IMR-90 (cell line): ENCODE measurements at places on chromosomes 3 and 15.

GRCh38 chr3:195760345-195761122, 39.8 kb downstream of the MUC20 start:
- DNase-seq = no peak

DNA sequence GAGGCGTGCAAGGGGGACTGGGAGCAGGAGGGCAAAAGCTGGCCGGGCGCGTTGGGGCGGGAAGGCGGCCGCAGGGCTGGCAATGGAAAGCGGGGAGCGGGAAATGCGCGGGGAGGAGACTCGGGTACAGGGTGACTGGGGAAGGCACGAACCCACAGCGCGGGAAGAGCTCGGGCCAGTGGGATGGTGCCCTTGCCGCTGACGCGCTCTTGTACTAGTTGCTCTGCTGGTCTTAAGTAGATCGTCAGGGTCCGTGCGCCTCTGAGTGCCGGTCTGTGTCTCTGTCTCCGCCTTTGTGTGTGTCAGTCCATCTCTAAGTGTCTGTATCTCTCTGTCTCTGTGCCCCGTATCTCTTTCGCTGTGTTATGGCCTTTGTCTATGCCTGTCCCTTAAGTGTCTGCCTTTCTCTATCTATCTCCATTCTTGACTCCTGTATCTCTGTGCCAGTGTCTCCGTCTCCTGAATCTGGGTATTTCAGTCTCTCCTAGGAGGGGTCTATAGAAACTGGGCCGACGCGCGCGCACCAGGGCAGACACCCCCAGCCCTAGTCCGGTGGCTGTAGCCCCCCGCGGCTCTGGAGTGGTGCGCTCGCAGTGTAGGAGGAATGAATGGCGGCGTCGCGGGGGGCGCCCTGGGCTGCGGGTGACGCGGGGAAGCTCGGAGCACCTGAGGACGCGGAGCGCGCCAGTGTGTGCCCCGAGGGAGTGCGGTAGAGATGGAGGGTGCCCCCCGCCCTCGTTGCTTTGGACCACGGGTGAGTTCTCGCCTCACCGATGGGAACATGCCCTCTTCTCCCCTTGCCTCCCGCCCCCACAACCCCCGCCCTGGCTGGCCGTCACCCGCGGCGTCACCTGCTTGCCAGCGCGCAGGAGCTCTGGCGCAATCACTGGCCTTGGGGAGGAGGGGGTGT, 756 bp upstream of the CAMK2N2 start:
- DNase-seq = peak; percentile 24

GRCh38 chr3:135097276-135097946, 302.4 kb downstream of the EPHB1 start:
- no peak for DNase-seq

DNA sequence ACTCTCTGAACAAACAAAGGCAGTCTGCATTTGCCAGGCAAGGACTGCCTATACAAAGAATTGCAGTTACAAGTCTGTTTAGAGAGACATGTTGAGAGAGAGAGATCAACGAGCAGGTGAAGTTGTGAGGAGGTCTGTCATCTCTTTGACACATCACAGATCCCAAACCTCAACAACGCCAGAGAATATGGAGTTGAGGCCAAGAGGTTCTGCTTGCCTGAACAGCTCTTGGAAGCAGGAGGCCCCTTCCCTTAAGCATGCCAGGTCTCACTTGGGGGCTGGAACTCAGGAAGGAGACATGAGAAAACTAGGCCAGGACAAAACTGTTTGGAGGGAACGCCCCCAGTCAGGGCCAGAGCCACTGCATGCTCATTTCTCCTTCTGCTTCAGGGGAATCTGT, 22.3 kb upstream of the MUSTN1 start:
- DNase-seq = no peak

DNA sequence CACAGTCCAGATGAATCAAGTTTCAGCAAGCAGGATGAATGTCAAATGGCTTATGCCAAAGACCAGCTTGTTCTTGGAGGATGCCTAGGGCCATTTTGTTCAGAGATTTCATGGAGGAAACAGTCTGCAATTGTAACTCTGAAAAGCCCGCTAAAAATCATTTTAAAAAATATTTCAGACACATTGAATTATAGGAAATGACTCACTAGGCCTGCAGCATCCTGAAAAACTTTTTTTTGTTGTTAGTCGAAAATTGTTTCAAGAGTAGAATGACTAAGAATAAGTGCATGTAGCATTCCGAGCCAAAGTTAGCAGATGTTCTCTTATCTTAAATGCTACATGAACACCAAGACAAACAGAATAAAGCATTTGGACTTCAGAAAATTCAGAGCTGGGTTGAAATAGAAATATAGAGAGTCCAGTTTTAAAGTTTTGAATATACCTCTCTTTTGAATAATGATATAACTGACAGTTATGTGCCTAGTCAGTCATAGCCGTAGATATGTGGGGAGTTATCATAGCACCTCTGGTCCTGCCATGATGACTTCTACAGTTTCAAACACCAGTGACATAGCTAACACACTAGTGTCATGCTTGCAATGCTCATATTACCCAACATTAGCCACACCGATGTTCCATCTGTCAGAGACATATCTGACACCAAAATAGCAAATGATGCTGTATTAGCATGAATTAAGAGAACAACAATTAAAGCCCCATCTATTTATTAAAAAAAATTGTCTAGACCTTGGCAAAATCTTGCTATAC, 1462.8 kb upstream of the GBE1 start:
- no peak for DNase-seq

- DNase-seq = no peak
These were observed 387.9 kb downstream of the ZIC1 start for GRCh38 chr3:147797095-147797494.

- no peak for DNase-seq
These were observed 127.9 kb downstream of the MYRIP start for GRCh38 chr3:39937315-39937714.

DNA sequence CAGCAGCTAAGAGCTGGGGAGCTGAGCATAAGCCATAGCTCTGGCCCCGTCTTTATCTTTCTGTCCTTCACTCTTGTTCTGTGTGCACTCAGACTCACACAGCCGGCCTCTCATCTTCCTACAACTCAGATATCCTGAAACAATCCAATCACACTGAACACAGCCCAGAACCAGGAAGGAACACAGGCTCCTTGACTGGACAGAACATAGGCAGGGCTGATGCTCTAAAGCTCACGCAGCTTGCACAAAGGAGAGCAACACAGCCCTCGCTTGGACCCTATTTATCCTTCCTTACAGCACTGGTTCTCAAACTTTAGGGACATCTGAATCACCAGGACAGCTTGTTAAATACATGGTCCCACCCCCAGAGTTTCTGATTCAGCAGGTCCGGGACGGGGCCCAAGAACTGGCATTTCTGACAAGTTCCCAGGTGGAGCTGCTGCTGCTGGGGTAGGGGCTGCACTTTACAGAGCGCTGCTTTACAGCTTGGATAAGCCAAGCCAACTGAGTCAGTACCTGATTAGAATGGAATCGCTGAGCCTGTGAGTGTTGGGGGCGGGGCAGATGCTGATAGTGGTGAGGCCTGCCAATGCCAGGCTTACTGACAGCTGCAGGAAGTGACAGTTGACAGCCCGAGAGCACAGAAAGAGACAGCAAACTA, 65.1 kb downstream of the MRPL46 start:
- no peak for DNase-seq

GRCh38 chr3:152628496-152628895, 206.4 kb upstream of the P2RY1 start:
- DNase-seq = no peak

GRCh38 chr15:57440167-57440566, 63.9 kb downstream of the CGNL1 start:
- DNase-seq = no peak

GRCh38 chr15:50747523-50747922, 18.0 kb downstream of the SPPL2A start:
- no peak for DNase-seq

DNA sequence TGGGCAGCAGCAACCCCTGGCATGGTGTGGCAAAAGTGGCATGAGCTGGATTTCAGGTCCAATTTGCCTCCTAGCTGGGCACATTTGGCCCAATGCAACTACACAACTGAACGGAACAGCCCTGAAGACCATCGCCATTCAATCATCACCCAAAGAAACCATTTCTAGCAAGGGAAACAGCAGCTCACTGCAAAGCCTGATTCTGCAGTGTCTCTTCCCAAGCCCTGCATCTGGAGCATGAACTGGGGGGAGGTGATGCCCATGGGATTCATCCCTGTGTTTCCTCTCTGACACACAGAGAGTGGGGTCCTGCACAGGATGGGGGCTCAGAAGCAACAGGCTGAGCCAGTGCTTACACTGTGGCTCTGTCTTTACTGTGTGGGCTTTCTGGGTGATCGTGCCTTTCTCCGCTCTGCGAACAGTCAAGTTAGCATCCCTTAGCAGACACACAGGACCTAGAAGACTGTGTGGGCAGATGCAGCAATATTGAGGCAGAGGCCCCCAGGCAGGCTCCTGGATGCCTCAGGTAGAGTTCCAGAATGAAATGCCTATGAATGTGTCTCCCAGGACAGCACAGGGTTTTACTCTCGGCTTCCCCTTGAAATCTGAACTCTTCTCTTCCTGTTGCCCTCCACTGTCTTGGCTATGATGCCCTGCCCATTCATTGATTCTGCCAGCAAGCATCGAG, 91.1 kb upstream of the ALDH1A3 start:
- DNase-seq = no peak

- no peak for DNase-seq
These were observed 9.0 kb upstream of the COPG1 start for GRCh38 chr3:129240436-129240835.

GRCh38 chr15:76107169-76107568, 47.4 kb downstream of the TMEM266 start:
- DNase-seq = no peak

DNA sequence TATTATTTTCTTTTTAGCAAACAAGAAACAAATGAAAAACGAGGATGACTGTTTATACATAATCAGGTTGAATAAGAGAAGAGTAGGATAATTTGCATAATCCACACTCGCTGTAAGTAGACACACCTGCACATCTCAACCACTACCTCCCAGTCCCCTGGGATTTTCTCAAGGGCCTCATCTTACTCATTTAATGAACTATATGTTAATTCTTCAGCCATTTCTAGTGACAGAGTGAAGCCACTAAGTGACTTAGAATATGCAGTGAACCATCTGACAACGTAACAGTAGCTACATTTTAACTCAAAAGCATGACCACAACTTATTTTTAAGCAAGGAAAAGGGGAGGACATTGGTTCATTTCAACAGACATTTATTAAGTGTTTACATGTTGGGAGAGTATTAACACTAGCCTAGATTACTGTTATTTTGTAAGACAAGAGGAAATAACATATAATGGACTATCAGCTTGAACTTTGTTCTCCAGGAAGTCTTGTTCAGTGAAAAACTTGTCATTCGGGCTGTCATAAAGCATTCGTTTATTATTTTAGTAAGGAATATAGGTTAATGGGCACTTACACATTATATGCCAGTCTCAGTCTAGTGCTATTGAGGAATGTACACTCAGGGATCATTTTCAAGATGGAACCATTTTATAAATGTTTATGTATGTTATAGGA, 173.0 kb upstream of the ROBO2 start:
- no peak for DNase-seq

GRCh38 chr15:75673426-75674235, 25.9 kb downstream of the SNX33 start:
- DNase-seq = peak; percentile 70

GRCh38 chr15:69958496-69959084, 139.1 kb downstream of the TLE3 start:
- no peak for DNase-seq

DNA sequence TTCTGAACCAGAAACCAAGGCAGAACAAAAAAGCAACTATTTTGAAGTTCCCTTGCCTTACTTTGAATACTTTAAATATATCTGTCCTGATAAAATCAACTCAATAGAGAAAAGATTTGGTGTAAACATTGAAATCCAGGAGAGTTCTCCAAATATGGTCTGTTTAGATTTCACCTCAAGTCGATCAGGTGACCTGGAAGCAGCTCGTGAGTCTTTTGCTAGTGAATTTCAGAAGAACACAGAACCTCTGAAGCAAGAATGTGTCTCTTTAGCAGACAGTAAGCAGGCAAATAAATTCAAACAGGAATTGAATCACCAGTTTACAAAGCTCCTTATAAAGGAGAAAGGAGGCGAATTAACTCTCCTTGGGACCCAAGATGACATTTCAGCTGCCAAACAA, 4.6 kb downstream of the DTX3L start:
- DNase-seq = no peak

- peak; percentile 35 for DNase-seq
These were observed 185.8 kb upstream of the TTC14 start for GRCh38 chr3:180416111-180416594.

GRCh38 chr3:32403663-32404062, 12.0 kb downstream of the CMTM7 start:
- DNase-seq = no peak

GRCh38 chr15:45363801-45364200, 14.5 kb downstream of the GATM start:
- no peak for DNase-seq

GRCh38 chr3:81782585-81782984, 21.1 kb upstream of the GBE1 start:
- no peak for DNase-seq

- DNase-seq = no peak
These were observed 217.8 kb downstream of the LRRC3B start for GRCh38 chr3:26840272-26840870.

DNA sequence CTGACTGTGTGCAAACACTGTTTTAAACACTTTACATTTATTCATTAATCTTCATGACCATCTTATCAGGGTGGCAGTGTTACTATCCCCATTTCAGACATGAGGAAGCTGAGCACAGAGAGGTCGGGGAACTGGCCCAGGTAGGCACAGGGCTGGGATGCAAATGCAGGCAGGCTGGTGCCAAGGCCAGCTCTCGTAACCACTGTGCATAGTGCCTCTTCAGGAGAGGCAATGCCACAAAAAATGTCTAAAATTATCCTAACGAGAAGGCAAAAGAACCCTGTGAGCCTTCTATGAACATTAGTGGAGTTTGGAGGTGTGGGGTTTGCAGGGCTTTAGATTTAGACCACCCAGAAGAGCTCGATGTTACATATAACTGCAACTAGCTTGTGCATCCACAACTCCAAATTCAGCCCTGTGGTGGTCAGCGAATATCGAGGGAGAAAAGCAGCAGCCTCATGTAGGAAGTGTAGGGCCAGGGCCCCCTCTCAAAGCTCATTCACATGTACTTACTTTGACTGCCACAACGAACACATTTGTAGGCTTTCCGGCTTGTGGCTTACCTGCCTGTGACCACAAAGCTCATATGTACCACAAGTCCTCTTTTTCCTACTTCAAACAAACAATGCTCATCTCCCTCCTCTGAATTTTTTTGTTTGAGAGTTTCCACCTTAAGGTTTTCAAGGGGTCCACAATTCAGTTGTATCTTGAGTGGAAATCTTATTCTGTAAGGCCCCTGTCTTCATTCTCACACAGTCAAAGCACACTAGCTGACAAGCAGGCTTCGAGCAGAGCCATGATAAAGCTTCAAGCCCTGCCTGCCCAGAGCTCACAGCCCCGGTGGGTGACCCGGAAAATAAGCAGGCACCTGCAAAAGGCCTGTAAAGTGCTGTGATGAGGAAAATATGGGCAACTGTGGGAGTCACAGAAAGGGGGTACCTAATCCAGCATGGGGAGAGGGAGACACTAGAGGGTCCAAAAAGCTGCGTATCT, 722.9 kb upstream of the CFAP20DC start:
- no peak for DNase-seq

- no peak for DNase-seq
These were observed at the start of gene DCLK3 for GRCh38 chr3:36763850-36764703. Gene DCLK3, minus strand, starts transcription at chr3:36764553. Its CDS starts 290 bp downstream, at chr3:36764263.

GRCh38 chr3:194112120-194113106, 23.5 kb upstream of the HES1 start:
- no peak for DNase-seq
